ENCODE measurements at places on chromosomes 3 and 15.

GRCh38 chr3:142530296-142530695 lies 48.2 kb downstream of the ATR start:
- DNase-seq, result no peak

DNA sequence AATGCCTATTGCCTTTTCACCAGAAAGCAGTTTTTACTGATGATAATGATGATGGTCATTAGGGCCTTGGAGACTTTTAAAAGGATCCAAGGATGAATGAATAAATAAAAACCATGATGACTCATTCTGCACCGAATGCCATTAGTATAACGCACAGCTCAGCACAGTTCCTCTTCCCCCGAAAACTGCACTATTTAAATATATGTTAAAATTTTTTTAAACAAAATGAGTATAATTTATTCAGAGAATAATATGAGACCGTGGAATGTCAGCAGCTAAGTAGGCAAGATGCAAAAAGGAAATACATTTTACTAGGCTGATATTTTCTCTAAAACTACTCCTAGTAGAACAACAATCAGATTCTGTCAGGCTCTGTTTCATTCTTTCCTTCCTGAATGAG lies 83.4 kb upstream of the NANOGP8 start:
- DNase-seq, result no peak

DNA sequence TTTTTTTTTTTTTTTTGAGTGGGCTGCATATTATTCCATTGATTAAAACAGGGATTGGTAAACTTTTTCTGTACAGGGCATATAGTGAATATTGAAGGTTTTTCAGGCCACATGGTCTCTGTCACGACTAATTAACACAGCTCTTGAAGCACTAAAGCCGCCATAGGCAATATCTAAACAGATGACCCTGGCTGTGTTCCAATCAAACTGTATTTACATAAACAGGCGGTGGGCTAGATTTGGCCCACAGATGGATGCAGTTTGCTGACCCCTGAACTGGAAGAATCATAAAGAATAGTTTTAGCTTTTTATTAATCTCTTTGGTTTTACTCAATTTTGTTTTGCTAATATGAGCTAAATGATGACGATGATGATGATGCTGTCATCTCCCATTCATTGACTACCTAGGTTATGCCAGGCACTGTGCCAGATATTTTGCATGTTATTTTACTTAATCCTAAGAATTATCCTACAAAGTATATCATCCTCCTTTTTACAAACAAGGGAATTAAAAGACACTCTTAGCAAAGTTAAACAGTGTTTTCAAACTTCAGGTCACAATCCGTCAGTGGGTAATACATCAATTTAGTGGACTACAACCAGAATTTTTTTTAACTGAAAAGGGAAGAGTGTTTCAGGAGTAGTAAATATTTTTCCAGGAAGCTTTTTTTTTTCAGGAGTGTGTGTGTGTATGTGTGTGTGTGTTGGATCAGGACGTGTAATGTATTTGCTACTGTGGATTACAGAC lies 54.3 kb downstream of the LMCD1 start:
- no peak for DNase-seq

- no peak for DNase-seq
Measured at GRCh38 chr3:41943311-41943843, 18.5 kb downstream of the ULK4 start.

- no peak for DNase-seq
Measured at GRCh38 chr15:85772668-85773067, 22.1 kb downstream of the KLHL25 start.

DNA sequence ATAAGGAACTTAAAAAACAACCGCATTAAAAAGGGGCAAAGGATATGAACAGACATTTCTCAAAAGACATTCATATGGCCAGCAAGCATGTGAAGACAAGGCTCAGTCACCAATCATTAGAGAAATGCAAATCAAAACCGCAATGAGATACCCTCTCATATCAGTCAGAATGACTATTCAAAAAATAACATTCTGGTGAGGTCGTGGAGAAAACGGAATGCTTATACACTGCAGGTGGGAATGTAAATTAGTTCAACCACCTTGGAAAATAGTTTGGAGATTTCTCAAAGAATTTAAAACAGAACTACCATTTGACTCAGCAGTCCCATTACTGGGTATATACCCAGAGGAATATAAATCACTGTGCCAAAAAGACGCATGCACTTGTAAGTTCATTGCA lies 496.6 kb upstream of the SGO1 start:
- no peak for DNase-seq

GRCh38 chr15:33506781-33507296 lies 196.1 kb downstream of the RYR3 start:
- DNase-seq, result no peak

GRCh38 chr3:16031434-16031833 lies 143.0 kb upstream of the GALNT15 start:
- DNase-seq, result no peak
